ENCODE measurements at places on chromosomes 12 and 14.

GRCh38 chr14:35849122-35849521 is 23.0 kb downstream of the BRMS1L start:
- DNase-seq: no peak

DNA sequence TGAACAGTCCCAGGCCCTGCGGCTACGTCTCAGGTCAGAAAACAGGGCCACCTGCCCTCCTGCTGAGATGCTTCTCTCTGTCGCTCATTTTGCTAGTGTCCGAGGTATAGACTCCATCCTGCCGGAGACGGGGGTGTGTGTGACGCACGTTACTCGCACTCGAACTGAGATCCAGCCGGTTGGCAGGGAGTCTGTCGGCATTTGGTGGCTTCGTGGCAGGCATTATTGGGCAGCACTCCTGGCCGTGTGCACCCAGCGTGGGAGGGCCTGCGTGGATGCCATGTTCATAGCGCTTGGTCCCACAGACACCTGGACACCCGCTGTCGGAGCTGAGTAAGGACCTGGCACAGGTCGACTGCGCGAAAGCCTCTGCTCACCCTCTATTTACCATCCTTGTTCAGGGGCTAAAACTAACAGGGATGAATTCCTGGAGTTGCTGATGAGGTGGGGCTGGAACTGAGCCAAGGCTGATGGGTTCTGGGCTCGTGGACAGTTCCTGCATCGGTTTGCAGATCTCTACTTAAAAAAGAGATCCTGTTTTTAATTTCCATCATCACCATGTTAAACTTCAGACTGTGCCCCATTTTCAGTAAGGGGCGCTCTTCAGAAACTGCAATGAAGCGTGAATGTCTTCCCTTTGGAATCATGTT is 28.6 kb downstream of the AACS start:
- DNase-seq: no peak

DNA sequence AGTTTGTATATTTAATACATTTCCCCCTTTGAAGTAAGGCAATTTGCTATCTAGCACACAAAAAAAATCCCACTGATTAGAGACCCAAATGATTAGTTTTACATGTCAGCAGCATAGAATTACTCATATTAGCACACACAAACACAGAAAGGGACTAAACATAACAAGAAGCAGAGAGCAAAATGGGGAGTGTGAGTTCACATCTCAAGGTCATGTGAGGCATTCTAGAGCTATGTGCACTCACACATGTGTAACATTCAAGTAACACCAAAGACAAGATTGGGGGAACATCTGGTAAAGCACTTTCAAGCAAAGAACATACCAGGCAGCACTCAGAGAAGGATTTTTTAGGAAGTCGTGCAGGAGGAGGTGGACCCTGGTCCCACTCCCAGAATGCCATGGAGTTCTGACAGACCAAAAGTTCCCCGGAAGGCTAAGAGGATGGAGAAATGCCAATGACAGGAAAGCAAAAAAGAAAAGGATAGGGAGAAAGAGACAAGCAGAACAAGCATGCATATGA is 105.8 kb upstream of the SINHCAF start:
- DNase-seq: no peak

- DNase-seq: no peak
These were observed 467 bp downstream of the KCNK13 start for GRCh38 chr14:90062127-90062794.

DNA sequence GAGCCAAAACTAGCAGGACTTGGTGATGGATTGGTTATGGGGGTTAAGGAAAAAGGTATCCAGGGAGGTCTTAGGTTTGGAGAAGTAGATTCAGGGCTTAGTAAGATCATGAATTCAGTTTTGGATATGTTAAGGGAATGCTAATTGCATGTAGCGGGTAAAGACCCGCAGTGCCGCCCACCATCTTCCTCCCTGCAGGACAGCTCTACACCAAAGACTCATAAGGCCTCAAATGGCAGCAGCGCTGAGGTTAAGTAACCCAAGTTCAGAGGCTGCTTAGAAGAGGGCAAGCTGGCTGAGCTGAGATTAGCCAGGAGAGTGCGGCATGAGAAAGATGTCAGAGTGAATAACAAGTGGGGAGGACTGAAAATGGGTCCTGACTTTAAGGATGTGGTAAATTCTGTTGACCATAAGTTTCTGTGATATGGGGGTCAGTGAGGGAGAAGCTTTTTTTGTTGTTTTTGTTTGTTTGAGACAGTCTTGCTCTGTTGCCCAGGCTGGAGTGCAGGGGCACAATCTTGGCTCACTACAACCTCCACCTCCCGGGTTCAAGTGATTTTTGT is 26.2 kb downstream of the RAD9B start:
- no peak for DNase-seq

DNA sequence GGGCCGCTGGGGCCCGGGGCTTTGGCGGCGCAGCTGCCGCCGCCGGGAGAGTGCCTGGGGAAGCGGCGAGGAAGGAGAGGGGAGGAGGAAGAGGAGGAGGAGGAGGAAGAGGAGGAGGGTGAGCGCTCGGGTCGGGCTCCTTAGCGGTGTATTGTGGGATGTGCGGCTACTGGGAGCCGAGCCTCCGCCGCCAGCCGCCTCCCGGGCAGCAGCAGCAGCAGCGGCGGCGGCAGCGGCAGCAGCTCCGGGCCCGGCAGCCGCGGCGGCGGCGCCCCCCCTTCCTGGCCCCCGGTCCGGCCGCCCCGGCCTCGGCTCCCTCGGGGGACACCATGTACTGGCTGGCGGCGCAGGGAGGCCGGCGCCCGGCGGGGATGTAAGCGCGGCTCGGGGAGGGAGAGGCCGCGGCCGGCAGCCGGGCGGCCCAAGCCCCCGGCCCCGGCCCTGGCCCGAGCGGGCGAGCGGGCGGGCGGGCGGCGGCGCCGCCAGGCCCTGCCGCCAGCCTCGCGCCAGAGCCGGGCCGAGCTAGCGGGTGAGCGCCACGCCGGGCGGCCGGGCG is at the start of gene SETD1B:
TSS of gene SETD1B (plus strand) at position 149 of the 556 bp plus-strand sequence. CDS start 729 bp downstream, outside the sequence.
- peak; percentile 41 for DNase-seq

DNA sequence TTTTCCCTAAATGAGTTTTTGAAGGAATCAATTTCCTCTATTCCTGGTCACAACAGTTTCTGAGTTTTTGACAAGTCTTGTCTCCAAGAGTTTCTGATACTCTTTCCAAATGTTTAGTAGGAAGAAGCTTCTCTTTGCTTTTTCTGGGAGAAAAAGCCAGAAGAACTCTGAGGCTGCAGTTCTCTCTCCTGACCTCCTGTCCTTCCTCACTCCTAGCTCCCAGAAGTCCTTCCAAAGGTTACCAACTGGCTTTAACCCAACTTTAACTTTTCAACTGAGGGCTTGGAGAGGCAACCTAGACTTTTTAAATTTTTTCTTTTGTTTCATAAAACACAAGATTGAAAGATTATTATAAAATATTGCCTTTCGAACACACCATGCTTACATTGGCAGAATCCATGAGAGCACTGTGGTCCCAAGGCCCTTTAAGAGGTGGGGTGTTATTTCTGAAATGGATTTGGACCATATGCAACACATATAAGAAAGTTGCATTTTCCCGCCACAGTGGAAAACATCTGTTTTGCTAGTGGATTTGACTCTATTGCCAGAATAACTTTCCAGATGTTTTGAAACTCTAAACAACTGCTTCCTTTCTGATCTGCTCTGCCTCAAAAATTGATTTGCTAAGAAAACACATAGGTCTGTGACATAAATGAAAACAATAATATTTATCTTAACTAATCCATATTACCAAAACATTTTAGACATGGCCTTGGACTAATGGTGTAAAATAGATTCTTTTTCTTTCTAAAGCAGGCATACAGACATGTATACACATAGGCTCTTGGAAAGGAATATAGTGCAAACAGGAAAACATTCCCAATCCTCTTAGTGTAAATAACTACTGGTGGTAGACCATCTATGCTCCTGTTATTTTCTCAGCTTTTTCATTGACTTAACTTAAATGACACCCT is 22.3 kb upstream of the EPS8 start:
- no peak for DNase-seq

GRCh38 chr12:50627491-50627890 is 122.7 kb downstream of the DIP2B start:
- no peak for DNase-seq

DNA sequence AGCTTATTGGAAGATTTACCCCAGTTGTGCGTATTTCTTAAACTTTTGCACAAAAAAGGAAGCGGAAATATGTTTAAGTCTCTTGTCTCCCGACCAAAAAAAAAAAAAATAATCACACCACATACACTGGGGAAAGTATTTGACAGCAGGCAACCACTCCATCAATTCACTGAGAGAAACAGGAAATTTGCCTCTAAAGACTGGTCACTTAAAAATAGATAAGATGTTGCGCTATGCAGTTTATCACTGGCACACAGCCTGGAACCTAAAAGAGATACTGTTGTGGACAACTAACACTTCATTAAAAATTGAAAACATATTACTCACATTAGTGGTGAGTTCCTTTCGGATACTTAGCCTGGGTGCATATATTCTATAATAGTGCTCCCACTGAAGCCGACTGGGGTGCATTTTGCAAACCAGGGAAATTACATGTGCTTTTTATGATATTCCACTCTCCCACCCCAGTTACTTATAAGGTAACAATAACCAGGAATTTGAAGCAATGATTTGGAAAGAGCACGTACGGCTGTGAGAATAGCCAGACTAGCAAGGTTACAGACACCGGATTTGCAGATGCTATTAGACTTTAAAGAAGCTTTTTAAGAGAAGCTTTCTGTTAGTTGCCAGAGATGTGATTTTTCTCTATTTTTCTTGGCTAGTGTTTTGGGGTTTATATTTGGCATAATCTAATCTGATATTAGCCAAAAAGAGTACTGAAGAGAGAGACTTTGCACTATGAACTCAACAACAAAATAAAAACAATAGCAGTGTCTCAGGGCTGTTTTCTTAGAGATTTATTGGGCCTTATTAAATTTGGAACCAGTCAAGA is 311.5 kb downstream of the NOVA1 start:
- no peak for DNase-seq

DNA sequence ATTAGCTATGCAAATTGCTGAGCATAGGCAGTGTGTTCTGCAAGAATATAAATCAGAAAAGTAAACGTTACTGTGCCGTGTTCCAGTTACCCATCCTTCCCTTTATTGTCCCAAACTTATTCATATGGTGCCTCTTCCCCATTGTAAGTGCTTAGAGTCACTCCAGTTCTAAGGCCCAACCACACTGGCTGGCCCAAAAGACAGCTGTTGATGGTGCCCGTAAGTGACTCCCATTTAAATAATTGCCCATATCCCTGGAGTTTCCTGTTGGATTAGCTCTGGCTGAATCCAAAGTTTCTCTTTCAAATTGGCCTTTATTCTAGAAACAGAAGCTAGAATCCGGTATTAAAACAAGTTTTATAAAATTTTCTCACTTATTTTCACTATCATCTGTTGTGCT is 400.1 kb upstream of the DDHD1 start:
- no peak for DNase-seq

DNA sequence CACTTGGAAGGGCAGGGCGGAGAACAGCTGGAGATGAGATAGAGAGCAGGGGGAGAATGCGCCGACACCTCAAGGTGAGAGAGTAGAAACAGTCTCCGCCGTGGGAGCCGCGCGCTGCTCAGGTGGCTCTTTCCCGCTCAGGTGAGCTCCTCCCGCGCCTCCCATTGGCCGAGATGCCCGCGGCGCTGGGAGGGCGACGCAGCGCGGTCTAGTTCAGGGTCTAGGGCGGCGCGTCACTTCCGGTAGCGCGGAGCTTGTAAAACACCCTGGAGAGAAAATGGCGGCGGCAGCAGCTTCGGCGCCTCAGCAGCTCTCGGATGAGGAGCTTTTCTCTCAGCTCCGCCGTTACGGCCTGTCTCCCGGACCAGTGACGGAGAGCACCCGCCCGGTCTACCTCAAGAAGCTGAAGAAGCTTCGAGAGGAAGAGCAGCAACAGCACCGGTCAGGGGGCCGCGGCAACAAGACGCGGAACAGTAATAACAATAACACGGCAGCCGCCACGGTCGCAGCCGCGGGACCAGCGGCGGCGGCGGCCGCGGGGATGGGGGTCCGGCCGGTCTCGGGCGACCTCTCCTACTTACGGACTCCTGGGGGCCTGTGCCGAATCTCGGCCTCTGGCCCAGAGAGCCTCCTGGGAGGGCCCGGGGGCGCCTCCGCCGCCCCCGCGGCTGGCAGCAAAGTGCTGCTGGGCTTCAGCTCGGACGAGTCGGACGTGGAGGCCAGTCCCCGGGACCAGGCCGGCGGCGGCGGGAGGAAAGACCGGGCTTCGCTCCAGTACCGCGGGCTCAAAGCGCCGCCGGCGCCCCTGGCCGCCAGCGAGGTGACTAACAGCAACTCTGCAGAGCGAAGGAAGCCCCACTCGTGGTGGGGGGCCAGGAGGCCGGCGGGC is at the start of gene LEMD3:
TSS of gene LEMD3 (plus strand) at position 264 of the 889 bp plus-strand sequence. CDS start at position 278, 14 bp downstream.
- DNase-seq: peak; percentile 93

- no peak for DNase-seq
These were observed 51.2 kb downstream of the TESPA1 start for GRCh38 chr12:54933376-54933775.

DNA sequence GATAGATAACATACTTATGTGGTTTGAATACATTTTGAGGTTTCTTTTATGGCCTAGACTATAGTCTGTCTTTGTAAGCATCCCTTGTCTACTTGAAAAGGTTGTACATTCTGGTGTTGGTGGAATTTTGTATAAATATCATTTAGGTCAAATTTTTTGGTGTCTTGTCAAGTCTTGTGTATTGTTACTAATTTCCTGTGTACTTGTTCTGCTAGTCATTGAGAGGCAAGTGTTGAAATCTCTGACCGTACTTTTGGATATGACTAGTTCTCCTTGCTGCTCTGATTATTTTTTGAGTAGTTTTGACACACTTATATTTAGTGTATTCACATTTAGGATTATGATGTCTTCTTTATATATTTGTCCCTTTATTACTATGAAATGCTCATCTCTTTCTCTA is 219.6 kb downstream of the CCDC91 start:
- no peak for DNase-seq

DNA sequence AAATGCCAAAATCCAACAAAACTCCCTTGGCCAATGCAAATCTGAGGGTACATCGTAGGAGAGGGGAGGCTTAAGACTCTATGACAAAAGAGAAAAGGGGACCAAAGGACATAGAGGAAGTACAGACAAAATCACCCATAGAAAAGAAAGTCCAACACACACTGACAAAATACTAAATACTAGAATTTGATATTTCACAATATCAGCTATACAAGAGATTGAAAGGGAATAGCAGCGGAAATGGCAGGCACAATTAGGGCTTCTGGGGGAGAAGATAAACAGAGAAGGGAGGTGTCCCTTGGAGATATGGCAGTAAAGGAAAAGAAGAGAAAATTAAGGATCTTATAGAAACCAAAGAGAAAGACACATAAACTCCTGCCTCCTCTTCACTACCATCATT is 29.0 kb downstream of the ATP2B1 start:
- no peak for DNase-seq

DNA sequence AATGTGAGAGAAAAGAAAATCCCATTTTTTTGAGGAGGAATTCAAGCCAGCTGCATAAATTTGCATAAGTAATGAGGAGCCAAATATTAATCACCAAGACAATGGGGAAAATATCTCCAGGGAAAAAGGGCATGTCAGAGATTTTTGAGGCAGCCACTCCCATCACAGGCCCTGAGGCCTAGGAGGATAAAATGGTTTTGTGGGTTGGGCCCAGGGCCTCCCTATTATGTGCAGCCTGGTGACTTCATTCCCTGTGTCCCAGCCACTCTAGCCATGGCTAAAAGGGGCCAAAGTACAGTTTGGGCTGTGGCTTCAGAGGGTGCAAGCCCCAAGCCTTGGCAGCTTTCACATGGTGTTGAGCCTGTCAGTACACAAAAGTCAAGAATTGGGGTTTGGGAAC is 1051.0 kb upstream of the FOXG1 start:
- DNase-seq: no peak
